ENCODE measurements at places on chromosomes 7 and 10. TPM values are rescaled to one million over a fixed set of nuclear protein-coding genes. Genes with fewer than 3 reads are reported as not detected.

Gene FEZF1
- total RNA-seq, result not detected

Gene RPP30
- total RNA-seq, result 34.9 TPM

Gene SEMA3C
- 4.2 TPM for total RNA-seq

Gene HHEX
- 66.9 TPM for total RNA-seq

Gene LLCFC1
- not detected for total RNA-seq

Gene CLRN3
- 0.19 TPM for total RNA-seq

Gene GPR15LG
- total RNA-seq, result not detected

Gene RAB19
- not detected for total RNA-seq

Gene TLX1
- not detected for total RNA-seq

Gene ZP3
- 1.0 TPM for total RNA-seq

Gene HIP1
- total RNA-seq, result 79.1 TPM

Gene DRGX
- total RNA-seq, result not detected

Gene GNAT3
- not detected for total RNA-seq

Gene PON1
- total RNA-seq, result not detected

Gene TMEM140
- total RNA-seq, result 76.1 TPM

Gene AOAH
- not detected for total RNA-seq

Gene TRIM73
- 0.60 TPM for total RNA-seq

Gene PKD2L1
- not detected for total RNA-seq

Gene NODAL
- total RNA-seq, result not detected

Gene ACSM6
- total RNA-seq, result not detected

Gene ANKRD1
- total RNA-seq, result 829 TPM

Gene THSD7A
- 38.8 TPM for total RNA-seq

Gene FGL2
- total RNA-seq, result 0.17 TPM

Gene KCNIP2
- not detected for total RNA-seq

Gene OTUD1
- total RNA-seq, result 8.4 TPM

Gene CFTR
- total RNA-seq, result not detected

Gene PLXDC2
- total RNA-seq, result 5.5 TPM

Gene TDRD1
- total RNA-seq, result under 0.01 TPM

Gene EBLN1
- not detected for total RNA-seq

Gene SEC61G
- 618 TPM for total RNA-seq

Gene SPDYE2B
- total RNA-seq, result not detected

Gene BUB3
- 157 TPM for total RNA-seq

Gene SH2D4B
- 0.34 TPM for total RNA-seq

Gene SRGN
- 622 TPM for total RNA-seq

Gene ALDH18A1
- 110 TPM for total RNA-seq
